Stimulated activated effector memory CD8-positive, alpha-beta T cell treated with anti-CD3 and anti-CD28 coated beads, Interleukin-12 subunit alpha, Interleukin-12 subunit beta, amount 100 ng/mL, for 72 hours (primary cell): ENCODE measurements at places on chromosomes 2 and 18.

DNA sequence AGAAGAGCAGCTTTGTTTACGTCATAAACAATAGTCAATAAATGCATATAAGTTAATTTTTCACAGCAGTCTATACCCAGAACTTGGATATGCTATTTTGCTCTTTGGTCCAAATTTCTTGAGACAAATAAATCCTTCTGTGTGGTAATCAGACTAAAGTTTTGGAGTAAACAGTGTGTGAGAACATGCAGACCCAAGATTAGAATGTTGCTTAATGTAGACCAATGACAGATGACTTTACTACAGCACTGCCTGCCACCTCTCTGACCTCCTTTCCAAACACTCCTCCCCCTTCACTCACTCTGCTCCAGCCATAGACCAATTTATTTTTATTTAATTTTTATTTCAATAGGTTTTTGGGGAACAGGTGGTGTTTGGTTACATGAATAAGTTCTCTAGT is 115.3 kb upstream of the TANK start:
- no peak for DNase-seq

GRCh38 chr18:26640541-26640940 is 92.2 kb upstream of the KCTD1 start:
- no peak for DNase-seq

DNA sequence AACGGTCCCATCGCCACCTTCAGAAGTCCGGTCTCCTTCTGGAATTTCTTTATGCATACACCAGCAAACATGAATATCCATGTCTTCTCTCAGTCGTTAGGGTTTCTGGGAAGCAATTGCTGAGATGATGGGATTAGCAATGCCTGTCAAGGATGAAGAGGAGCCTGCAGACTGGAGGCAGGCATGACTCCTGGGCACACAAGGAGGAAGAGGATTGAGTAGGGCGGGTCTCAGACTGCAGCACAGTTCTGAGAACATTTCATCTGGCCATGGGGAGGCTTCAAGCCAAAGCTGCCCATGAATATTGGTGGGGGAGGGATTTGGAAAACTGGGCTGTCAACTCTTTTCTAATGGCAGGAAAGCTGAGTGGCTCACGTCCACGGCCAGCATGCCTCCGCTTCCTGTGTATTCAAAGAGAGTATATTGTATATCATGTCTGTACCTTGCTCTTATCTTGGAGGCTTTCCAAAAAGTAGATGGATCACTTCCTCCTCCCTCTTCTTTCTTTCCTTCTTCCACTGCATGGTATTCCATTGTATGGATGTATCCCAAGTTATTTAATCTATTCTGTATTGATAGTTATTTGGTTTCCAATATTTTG is 24.5 kb downstream of the MC2R start:
- no peak for DNase-seq

GRCh38 chr2:72007402-72007801 is 140.3 kb downstream of the CYP26B1 start:
- DNase-seq: no peak

DNA sequence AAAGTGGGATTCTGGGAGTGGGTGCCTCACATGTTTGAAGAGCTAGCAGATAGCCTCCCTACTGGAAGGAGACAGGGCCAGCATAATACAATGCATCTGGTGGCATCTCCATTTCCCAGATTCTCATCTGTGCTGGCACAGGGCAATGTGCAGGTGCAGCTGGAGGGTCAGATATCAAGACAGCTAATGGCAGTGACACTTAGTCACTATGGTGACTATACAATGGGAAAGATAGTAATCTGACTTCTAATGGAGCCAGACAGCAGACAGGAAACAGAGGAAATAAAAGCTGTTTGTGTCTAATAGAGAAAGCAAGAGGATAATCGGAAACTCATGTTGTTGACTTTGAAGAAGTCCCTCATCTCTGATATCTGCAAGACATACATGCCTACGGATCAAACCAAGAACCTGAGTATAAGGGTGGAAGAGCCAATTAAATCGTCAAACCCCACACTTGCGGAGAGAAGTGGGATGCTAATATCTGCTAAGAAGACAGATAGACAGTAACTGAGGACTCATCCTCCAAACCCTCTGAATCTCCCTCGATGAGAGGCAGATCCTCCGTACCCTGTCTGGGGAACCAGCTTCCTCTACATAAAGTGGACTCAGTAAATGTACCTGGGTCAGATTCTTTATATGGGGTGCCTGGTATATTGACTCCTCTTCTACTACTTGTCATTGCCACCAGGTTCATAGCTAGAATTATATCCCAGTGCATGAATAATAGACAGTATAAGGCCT is 692.7 kb downstream of the SOCS6 start:
- no peak for DNase-seq

DNA sequence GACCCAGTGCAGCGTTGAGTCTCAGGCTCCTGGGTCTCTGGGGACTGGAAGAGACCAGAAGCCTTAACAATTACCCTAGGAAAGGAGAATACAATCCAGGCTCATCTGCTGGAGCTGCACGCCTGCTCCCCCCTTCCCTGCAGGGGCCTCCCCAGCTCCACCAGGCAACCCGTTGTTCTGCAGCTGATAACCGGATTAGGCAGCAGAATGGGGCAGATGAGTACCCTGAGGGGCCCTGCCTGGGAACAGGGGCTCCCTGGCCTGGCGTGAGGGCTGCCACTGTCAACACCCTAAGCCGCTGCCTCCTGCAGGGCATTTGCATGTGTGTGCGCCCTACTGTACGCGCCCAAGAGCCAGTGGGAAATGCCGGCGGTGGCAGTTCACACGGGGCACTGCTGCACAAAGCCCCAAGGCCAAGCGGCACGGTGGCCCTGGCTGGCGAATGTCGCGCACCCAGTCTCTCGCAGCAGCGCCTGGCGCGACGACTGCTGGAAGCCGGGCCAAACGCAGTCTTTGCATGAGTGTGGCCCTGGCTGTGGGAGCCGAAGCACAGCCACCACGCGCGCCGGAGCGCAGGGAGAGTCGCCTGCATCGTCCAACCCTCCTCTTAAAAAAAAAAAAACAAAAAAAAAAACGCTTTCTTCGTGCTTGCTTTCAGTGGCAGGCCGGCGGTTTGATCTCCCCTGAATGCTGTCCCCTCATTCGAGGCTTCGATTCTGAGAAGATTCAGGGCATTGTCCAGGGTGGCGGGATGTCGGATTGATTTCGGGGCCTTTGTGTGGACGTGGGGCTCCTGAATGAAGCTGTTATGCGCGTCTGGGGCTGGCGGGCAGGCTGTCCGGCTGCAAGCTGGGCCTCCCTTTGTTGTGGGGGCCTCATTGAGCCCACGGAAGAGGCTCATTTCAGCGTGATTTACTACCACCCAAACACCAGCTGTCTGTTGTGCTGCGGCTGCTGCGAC is 63.8 kb downstream of the SETBP1 start:
- no peak for DNase-seq

GRCh38 chr2:97702731-97703470 is 10.5 kb upstream of the ZAP70 start:
- no peak for DNase-seq

GRCh38 chr2:43131051-43131889 is 95.1 kb downstream of the ZFP36L2 start:
- DNase-seq: peak; percentile 83

DNA sequence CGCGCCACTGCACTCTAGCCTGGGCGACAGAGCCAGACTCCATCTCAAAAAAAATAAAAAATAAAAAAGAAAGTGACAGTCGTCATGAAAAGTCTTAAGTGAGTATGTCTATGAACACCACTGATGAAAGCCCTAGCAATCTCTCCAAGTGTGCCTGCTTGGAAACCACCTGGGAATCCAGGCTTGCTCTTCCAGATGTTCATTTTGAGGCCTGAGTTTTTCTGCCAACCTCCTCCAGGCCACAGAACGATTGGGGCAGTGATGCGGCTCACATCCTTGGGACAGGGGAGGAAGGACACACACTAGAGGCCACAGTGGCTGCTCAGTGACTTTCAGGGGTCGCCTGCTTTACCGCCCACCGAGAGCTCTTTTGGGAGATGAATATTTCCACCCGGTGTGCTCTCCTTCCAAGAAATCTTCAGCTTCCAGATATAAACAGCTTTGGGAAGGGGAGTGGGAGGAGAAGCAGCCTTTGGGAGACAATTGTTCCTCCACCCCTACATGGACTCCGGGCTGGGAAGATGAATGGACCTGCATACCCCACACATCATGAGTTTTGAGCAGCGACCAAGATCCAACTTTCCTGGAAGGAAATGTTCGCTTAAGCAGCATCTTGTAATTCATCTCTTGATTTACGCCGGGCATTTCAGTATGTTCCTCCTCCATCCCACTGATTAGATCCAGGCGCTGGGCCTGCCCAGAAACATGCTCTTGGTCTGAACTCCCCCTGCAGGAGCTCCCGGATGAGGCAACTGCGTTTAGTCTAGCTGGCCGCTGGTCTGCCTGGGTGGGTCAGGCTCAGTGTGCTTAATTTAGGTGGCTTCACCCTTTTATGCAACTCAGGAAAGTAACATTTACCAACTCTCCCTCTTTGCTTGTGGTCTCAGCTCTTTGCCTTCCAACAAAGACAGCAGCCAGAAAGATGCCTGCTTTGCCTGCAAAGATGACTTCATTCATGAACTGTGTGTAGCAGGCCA is 6.2 kb upstream of the ARMC9 start:
- no peak for DNase-seq

DNA sequence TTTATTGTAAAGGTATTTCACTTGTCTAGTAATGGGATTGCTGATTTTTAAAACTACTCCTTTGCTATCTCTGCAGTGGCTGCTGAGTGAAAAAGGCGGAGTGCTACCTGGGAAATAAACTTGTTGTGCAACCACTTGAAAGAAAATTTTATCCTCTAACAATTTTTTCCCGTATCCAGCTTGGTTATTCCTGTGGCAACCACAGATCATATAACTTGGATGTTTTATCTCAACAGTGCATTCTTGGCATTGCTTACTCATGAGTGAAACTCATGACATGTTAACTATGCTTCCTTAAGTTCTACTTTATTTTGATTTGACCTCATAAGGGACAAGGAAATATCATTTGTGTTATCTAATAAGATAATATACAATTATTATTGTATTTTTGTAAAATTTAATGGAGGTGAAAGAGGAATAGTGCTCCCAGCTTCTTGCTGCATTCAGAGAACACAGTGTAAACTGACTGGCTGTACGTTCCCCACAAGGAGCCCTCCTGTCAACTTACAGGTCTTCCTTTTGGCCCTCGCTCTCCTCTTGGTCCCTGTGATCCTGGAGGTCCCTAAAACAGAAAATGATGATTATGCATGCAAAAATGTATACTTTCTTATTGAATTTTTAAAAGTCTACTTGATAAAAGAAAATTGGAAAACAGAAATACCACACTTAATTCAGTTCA is 82.7 kb downstream of the COL5A2 start:
- DNase-seq: no peak

GRCh38 chr18:10047237-10047636 is 133.4 kb downstream of the VAPA start:
- no peak for DNase-seq

DNA sequence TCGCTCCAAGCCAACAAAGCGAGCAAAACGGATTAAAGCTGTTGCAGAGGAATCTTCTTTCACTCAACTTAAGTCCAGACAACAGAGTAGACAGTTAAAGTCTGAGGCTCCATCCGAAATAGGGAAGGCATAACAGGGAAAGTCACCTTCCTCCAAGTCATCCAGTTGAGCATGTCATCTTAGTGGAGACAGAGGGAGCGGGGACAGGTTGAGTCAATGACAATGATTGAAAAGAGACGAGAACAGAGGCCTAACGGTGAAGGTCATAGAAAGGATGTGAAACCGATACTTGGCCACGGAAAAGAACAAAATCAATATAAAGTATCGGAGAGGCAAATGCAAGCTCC is 455 bp downstream of the C18orf32 start:
- no peak for DNase-seq

- DNase-seq: no peak
These were observed 72.9 kb downstream of the TSN start for GRCh38 chr2:121828281-121828731.

GRCh38 chr2:236840215-236840614 is 245.5 kb upstream of the COPS8 start:
- DNase-seq: no peak

GRCh38 chr18:67977067-67977616 is 460.6 kb upstream of the DSEL start:
- no peak for DNase-seq

DNA sequence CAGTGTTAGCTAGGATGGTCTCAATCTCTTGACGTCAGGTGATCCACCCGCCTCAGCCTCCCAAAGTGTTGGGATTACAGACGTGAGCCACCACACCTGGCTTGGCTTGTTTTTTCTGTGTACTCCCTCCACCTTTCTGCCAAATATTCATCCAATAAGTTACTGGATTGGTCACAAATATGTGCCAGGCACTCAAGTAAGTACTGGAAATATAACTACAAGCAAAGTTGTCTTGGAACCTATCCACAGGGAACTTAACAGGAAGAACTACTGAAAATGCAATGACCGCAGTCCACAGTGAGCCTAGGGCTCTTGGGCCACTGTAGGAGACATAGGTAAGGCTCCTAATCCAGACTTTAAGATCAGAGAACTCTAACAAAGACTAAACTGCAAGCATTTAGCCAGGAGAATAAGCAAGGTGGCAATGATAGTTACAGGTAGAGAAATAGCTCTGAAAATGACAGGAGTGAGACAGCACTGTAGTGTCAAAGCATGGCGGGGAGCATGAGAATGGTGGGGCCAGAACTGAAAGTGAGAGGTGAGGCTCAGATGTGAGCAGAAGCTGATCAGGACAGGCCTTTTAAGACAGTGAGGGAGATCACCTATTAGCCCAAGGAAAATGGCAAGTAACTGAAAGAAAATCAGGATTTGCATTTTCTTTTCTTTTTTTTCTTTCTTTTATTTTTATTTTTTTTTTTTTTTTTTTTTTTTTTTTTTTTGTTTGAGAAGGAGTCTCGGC is 252.1 kb downstream of the RBM43 start:
- no peak for DNase-seq

GRCh38 chr2:48198371-48198770 is 292.1 kb upstream of the FBXO11 start:
- DNase-seq: no peak

DNA sequence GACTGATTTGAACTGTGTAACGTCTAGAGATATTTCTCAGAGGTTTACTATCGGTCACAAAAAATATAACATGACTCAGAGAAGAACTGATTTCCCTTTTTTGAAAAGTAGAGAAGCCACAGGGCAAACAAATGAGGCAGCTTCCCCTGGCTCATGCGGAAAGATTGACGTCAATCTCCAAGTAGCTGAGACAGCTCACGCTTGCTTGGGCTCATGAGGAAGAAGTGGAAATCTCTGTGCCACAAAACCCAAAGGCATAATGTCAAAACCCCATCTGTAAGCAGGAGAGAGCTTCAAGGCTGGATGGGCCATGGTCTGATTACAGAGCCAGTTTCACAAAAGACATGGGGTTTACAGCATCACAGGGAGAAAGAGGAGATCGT is 188.1 kb downstream of the ARL4C start:
- peak; percentile 22 for DNase-seq

- peak; percentile 65 for DNase-seq
These were observed 52.4 kb downstream of the STK39 start for GRCh38 chr2:168194784-168195522.

- DNase-seq: no peak
These were observed 160.5 kb downstream of the ZFP36L2 start for GRCh38 chr2:43065871-43066270.
